AML-193 (cell line): ENCODE measurements at places on chromosomes 11 and 22.

DNA sequence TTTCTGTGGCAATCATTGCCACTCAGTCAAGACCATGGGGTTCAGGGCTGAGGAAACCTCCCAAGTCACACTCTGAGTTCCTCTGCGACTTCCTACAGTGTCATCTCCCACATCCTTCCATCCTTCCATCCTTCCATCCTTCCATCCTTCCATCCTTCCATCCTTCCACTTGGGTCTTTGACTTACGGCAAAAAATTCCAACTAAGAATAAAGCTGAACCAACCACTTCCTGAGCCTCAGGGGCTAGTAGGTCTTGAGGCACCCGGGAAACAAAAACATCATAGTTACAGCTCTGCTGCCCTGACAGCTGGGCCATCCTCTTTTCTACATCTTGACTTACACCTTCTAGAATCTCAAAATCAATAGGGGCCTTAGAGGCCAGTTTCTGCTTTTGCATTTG lies 32.1 kb downstream of the EHF start:
- DNase-seq: no peak

DNA sequence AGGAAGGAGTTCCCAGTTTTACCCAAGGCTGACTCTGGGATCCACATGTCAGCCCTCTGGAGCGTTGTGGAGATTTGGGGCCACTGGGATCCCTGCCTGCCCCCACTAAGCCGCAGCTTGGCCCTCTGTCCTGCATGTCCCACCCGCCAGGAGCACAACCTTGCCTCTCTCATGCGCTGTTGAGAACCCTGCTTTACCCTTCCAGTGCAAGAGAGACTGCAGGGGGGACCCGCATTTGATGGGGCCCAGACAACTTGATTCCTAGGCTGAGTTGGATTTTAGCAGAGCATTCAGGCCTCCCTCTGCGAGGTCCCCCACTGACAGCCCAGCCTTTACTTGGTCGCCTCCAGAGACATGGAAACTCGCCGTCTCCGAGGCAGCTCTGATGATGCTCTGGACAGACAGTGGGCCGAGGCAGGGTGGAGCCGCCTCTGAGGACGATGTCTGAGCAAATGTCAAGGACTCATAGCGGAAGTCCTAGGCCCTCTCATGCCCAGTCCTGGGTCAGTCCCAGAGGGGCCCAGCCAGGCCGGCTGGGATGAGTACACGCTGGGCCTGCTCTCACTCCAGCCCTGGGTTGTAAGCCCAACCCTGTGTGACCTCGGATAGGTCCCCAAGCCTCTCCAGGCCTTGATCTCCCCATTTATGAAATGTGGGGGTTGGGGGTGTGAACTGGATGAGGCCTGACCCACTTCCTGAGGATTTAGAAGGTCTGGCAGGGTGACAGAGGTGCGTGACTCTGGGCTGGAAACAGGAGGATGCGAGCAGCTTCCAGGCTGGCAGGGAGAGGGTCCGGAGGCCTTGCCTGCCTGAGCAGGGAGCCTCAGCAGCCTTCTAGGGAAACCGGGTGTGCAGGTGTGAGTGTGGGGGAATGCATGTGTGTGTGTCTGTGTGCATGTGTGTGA lies 630 bp downstream of the CD5 start:
- DNase-seq: no peak

DNA sequence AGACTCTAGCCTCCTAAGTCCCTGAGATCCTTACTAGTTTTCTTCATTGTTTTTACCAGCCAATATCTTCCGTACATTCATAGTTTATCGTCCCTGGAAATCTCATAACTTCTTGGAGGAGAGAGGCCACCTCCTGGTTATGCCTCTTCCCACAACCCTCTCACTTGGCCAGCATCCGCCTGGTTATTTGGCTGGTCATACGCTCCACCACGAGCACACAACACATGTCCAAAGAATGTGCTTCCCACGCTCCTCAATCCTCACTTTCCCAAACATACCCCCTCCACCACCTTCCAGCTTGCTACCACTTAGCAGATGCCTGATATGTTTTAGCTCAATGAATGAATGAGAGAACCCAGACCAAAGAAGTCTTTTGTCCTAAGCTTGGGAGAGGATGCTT lies 83.5 kb upstream of the EIF3D start:
- DNase-seq: no peak

GRCh38 chr11:34564406-34564805 lies 50.8 kb upstream of the ELF5 start:
- DNase-seq: no peak

DNA sequence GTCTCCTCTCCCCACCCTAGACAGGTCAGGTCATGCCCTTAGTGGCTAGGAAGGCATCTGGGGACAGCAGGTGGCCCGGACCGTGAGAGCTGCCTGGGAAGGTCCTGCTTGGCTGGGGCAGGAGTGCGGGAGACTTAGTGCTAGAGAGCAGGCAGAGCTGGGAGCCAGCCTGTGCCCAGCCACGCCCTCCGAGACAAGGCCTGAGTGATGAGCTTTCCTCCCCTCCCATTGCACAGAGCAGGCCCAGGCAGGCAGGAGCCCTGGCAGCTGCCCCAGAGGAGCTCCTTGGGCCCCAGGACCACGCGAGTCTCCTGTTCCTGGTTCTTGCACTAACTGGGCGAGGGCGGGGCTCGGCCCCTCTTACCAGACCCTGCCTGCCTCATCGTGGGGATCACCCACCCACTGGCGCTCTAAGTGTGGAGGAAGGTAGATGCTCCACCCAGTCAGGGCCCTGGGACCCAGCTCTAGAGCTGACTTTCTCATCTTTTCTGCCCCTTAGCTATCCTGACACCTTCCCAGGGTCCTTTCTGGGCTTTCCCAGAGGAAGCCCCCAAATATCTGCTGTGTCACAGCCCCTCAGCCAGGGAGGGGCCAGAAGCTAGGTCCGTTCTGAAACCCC lies 44.9 kb downstream of the MACROD1 start:
- DNase-seq: no peak

- no peak for DNase-seq
Observed at GRCh38 chr22:46937185-46937584, 174.7 kb downstream of the TBC1D22A start.

DNA sequence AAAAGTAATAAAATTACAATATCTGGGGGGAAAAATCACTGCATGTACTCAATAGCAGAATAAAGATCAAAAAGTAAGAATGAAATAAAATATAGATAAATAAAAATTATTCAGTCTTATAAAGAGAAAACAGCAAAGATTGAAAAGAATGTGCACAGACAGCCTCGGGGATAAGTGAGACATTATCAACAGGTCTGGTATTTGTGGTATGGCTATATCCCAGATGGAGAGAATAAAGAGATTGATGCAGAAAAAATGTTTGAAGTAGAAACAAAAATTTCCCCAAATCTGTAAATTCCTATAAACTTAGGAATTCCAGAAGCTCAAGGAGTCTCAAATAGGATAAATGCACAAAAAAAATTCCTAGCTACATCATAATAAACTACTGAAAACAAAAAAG lies 74.5 kb upstream of the LUZP2 start:
- DNase-seq: no peak

- DNase-seq: no peak
Observed at GRCh38 chr11:115716080-115716479, 211.9 kb upstream of the CADM1 start.

DNA sequence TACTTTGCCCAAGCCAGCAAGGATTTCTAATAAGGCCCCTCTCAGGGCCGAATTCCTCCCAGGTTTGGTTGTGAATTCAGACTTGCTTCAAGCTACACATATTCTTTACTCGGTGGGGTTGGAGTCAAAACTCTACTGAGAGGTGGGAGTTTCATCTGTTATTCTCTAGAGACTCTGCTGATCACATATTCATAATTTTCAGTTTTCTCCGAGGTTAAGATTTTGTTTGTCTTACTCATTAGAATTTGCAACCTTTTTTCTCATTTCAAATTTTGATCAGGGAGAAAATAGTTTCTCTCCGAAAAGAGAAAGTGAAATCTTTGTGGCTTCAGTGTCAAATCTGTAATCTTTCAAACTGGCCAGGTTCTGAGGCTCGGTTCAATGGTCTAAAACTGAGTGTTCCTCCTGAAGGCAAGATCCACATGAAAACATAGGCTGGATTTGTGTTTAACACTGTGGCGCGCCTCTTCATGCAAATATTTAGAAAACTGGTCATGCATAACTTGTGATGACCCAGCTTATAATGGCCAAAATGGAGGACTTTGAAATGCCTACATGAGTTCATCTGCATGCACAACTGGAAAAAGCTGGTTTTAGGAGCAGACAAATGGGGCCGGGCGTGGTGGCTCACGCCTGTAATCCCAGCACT lies 21.5 kb upstream of the GSTP1 start:
- DNase-seq: no peak

GRCh38 chr11:44857490-44858090 lies 93.1 kb downstream of the TP53I11 start:
- DNase-seq: no peak

- no peak for DNase-seq
Observed at GRCh38 chr11:7494086-7494745, 8.9 kb downstream of the OLFML1 start.

GRCh38 chr22:22666307-22667091 lies 22.1 kb downstream of the GGTLC2 start:
- DNase-seq: peak; percentile 15

GRCh38 chr11:76391021-76391420 lies 9.9 kb downstream of the GVQW3 start:
- DNase-seq: no peak

- DNase-seq: no peak
Observed at GRCh38 chr11:20337526-20338154, 25.9 kb upstream of the HTATIP2 start.

DNA sequence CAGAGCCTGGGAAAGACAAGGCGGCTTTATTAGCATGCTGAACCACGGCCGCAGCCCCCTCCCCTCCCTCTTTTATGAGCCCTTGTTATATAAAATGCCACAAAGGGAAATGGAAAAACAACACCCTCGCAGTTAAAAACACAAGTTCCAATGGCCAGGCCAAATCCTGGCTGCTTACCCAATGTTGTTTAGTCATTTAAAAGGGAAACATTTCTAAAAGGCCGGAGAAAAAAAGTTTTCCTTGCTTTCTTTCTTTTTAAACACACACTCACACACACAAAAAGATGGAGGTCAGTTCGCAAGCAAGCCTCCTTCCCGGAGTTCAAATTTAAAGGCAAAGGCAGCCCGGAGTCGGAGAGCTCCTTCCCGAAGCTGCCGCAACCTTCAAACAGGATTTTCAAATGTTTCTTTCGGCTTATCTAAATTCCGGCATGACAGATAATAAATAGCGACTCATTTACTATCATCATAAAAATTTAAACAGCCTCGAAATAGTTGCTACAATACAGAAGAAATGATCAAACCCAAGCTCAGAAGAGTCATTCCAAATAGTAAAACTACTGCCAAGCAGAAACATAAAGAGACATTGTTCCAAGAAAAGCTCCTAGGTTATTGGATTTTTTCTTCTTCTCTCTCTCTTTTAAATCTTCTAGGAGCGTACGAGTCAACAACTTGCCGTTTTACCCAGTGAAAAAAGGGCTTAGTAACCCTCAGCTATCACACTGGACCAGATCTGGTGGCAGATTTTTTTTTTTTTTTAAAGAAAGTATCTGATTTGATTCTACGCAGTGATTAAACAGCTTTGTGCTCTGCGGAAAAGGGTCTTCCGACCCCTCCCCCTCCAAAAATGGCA lies 3.5 kb downstream of the PHF21B start:
- no peak for DNase-seq

DNA sequence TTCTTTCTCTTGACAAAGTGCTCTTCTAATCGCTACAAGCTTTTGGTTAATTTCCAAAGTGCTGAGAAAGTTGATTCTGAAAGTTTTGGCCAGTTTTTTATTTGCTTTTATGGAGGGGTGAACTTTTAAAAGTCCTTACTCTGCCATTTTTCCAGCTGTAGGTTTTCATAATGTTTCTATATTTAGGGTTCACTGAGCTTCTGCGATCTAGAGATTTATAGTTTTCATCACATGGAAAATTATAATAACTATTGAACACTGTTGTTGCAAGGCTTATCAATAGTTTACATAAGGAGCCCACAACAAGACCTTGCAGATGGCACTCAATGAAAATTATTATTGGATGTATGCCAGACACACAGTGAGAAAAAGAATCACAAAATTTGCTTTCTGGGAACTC lies 55.1 kb downstream of the DLG2 start:
- no peak for DNase-seq

- DNase-seq: peak; percentile 85
Observed at GRCh38 chr22:20885557-20886323, 26.9 kb downstream of the SNAP29 start.

GRCh38 chr11:67493548-67494370 lies 10.9 kb downstream of the AIP start:
- DNase-seq: no peak

- DNase-seq: no peak
Observed at GRCh38 chr22:46737105-46737975, 712 bp downstream of the CERK start.

GRCh38 chr22:36327922-36328551 lies 59.7 kb downstream of the MYH9 start:
- no peak for DNase-seq

DNA sequence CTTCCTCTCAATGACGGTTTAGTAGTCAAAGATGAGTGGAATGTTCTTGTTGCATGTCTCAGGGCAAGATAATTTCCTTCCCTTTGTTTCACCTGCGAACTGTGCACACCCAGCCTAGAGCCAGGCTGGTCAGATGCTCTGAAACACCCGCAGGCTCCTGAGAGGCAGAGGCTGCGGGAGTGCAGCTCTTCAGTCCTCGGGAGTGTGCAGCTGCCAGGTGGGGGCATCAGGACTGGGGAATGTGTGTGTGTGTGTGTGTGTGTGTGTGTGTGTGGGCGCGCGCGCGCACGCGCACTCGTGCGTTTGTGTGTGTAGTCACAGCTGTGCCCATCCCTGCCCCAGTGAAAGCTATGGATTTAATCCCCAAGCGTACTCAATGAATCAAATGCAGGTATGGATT lies 136.2 kb upstream of the NTM start:
- no peak for DNase-seq

DNA sequence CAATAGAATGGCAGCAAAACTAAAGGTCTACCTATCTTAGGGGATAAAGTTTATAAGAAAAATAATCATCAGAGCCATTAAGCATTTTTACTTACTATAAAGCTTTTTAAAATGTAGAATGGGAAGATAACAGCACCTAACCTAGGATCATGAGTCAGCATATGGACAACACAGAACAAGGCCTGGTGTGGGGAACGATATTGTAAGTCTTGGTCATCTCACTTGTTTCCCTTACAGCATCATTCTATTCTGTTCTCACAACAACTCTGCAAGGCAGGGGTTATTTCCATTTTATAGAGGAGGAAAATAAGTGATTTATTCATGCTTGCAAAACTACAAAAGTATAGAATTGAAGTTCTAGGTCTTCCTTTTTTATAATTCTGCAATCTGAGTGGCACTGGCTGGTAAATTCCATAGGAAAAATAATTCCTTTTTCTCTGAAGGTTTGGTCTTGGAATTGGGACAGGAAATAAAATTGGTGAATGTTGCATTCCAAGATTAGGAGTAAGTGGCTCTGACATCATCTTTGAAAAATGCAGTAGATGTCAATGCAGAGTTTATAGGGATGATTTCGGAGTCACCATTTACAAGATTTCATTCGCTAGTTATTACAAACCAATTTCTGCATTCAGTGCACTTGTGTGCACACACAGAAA lies 423.0 kb downstream of the DYNC2H1 start:
- no peak for DNase-seq
